Vagina (tissue), 2 donors: ENCODE measurements at places on chromosomes 5 and 9. TPM values are rescaled to one million over a fixed set of nuclear protein-coding genes. Genes with fewer than 3 reads are reported as not detected.

Gene SLC30A5
- 62.6 TPM for total RNA-seq

- no peak for DNase-seq
Measured at GRCh38 chr9:132037458-132037857, 42.2 kb downstream of the MED27 start.

- no peak for DNase-seq
Measured at GRCh38 chr5:170252109-170252508, 19.3 kb downstream of the C5orf58 start.

DNA sequence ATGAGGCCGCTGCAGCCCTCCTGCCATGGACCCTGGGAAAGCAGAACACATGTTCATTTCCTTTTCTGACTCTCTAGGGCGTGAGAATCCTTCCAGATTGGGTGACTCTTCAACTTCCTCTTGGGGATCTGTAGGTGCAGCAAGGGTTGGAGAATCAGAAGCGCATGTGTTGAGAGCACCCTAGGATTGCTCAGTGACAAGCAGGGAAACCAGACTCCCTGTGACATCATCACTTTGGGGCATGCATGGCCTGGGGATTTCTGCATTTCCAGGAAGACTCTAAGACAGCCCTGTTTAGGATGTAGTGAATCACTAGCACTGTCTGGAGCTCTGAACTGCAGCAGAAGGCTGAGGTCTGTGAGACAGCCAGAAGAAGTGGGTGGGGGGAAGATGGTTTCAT, 15.1 kb upstream of the LCP2 start:
- DNase-seq: no peak
